ENCODE measurements at places on chromosomes 13 and 19. TPM values are rescaled to one million over a fixed set of nuclear protein-coding genes. Genes with fewer than 3 reads are reported as not detected.

The LILRB4 gene
- total RNA-seq = 5.0 TPM

The ZNF497 gene
- total RNA-seq = 3.6 TPM

The ZNF430 gene
- total RNA-seq = 22.0 TPM

The SACS gene
- total RNA-seq = 76.5 TPM

The LGALS4 gene
- 2.1 TPM for total RNA-seq

The PPFIA3 gene
- total RNA-seq = 80.7 TPM

The LILRA2 gene
- total RNA-seq = 4.9 TPM

The NANOS2 gene
- total RNA-seq = not detected

The FAM216B gene
- total RNA-seq = 0.22 TPM

The GJB6 gene
- 29.4 TPM for total RNA-seq

The CYP4F22 gene
- not detected for total RNA-seq

The ZNF560 gene
- total RNA-seq = not detected

The SARS2 gene
- total RNA-seq = 34.5 TPM

The OR10H1 gene
- 0.13 TPM for total RNA-seq

The C19orf67 gene
- total RNA-seq = not detected

The VAV1 gene
- total RNA-seq = 7.1 TPM

All from dorsolateral prefrontal cortex (tissue), 122 donors.